ENCODE measurements at places on chromosomes 7 and 10.

DNA sequence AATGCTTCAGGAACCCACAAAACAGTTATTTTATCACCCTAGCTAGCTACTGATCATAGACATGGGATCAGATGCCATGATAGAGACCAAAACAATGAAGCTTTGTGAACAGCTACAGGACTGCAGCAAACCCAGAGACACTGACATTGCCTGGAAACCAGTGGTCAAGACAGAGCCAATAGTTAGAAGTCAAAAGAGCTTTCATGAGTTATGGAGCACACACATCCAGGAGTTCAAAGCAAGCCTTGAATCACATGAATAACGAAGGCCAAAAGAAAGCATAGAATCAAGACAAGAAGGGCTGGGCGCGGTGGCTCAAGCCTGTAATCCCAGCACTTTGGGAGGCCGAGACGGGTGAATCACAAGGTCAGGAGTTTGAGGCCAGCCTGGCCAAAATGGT is 34.5 kb upstream of the GSAP start:
- DNase-seq, result no peak

- DNase-seq, result no peak
Observed at GRCh38 chr7:137970253-137970975, 31.5 kb downstream of the CREB3L2 start.

- DNase-seq, result no peak
Observed at GRCh38 chr7:13745530-13745929, 243.9 kb downstream of the ETV1 start.

DNA sequence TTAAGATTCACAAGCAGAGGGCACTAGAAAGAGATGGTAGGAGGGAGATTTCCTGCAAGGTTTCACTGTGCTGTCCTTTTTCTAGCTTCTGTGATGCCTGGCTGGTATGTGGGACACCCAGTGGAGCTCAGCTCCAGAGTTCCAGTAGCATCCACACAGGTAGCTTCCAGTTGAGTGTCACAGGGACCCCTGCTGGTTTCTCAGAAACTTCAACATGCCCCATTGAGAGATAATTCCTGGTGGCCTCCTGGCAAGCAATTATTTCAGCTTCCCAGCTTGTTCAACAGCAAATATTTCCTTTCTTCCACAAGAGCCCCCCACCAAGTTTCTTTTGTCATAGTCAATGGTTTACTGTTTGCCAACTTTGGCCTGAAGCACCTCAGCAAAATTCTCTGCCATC is 858.7 kb downstream of the REEP3 start:
- DNase-seq, result no peak

GRCh38 chr10:87635498-87636312 is 24.0 kb upstream of the PAPSS2 start:
- DNase-seq, result peak; percentile 49
